ENCODE measurements at places on chromosomes 2 and 18.

DNA sequence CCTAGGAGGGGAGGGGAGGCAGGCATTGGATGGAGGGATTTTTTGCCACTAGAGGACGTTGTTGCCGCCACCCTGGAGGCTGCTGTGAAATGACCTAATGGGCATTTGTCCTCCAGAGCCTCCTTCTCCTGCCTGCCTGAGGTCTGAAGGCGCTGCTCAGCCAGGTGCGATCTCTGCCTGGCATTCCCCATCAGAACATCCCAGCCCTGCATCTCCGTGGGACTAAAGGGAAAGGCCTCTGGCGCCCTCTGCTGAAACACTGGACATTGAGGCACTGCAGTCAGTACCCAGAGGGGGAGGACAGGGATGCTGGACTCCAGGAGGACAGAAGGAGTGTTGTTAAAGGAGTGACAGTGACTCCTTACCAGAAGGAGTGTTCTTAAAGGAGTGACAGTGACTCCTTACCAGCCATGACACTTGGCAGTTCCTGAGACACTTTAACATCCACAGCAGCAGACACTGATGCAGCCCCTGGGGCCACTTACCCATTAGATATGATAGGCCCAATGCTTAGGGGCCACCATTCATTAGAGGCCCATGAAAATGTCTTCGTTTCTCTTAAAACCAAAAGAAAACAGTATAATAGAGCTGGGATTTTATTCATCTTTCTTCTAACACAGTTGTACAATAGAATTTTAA, 17.0 kb downstream of the THNSL2 start:
- peak; percentile 49 for DNase-seq

DNA sequence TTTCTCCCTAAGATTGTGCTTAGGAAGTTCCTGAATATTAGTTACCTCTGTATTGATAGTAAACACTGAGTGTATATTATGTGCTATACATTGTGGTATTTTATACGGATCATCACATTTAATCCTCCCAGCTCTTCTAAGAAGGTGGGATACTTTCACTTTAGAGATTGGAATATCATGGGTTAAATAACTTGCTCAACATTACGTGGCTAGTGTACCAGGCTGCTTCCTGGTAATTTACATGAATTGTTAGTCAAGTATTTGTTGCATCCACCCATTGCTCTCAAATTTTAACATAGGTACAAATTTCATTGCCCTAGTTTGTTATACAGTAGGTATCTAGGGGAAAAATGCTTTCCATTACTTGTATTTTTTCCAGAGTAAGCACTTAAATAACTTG, 21.4 kb downstream of the FAM98A start:
- no peak for DNase-seq

DNA sequence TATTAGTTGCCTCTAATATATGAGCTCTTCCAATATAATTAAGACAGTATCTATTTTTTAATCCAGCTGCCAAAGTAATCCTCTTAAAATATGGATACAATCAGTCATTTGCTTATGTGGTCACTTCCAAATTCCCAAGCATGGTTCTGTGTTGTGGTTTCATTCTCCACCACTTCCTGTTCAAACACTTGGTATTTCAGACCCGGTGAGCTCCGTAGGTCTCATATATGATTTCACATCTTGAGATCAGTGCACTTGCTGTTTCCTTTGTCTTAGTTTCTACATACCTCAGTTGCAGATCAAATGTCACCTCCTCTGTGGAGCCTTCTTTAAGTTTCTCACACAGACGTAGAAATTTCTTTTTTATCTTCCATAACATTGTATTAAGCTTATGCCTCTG, 254.2 kb downstream of the KCNS3 start:
- no peak for DNase-seq

DNA sequence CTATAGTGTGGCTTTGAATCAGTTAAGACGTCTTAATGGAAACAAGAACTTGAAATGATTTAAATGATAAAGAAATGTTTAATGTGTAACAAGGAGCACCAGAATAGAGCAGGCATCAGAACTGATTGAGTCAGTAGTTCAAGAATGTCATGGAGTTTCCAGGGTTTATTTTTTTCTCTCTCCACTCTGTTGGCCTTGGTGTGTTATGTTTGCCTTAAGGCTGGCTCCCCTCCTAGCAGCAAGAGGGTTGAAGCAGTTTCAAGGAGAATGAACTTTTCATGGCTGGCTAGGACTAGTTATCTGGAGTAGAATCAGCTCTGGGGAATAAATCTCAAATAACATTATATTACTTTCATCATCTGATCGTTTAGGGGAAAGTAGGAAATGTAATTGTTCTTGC, 13.4 kb upstream of the GLS start:
- no peak for DNase-seq

DNA sequence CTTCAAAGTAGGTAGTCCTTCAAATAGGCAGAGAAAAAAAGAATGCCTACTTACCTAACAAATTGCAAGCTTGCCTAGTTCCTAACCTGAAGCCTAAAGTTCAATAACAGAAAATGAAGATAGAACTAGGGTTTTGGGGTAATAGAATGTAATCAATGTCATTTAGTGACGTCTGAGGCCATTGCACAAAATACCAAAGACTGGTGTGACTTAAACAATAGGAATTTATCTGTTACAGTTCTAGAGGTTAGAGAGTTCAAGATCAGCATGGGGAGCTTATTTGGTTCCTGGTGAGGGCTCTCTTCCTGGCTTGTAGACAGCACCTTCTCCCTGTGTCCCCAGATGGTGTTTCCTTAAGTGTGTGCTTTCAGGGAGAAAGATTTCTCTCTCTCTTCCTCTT, 4.7 kb upstream of the NPC1 start:
- DNase-seq: no peak

- no peak for DNase-seq
These were observed 214.4 kb downstream of the FHOD3 start for GRCh38 chr18:36511791-36512352.

GRCh38 chr2:217812170-217812569, 190.6 kb downstream of the TNS1 start:
- DNase-seq: peak; percentile 61

- DNase-seq: no peak
These were observed 98.7 kb downstream of the PLEKHA3 start for GRCh38 chr2:178579006-178579405.

Data from psoas muscle (tissue), 8 donors.